ENCODE measurements at places on chromosomes 1 and 21.

DNA sequence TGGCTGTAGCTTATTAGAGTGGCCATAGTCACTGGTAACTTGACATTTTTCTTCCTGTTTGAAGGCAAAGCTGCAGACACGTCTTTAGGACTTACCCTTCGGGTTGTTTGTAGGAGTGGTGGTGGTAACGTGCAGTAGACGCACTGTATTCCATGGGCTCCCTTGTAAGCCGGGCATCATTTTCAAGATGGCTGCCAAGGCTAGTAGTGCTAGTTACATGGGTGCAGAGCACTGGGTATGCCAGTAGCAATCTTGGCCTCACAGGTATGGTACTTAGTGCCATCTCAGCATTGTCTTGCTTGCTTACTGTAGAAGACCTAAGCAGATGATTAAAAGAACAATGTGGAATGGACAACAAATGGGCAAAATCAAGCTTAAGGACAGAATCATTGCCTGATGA, 1.9 kb downstream of the YBX1 start:
- no peak for DNase-seq

DNA sequence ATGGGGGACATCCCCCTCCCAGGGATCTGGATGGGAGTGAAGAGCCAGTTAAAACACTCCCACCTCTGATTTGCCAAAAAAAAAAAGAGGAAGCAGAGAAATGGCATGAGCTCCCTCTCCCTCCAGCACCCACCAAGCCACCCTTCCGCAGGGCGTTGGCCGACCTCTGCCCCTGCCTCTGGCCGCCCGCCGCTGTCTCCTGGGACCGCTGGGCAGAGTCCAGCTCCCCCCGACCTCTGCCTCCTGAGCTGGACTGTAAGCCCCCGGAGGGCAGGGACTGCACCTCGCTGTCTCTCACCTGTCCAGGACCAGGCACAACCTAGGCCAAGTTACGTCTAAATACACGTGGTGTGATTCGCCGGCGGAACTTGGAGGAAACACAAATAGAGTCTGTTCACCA, 174.3 kb downstream of the PRDM16 start:
- no peak for DNase-seq

GRCh38 chr1:230114237-230114651, 47.2 kb downstream of the GALNT2 start:
- DNase-seq = no peak

- no peak for DNase-seq
These were observed 139.7 kb upstream of the BEND5 start for GRCh38 chr1:48916130-48917069.

GRCh38 chr1:53550201-53550741, 91.1 kb downstream of the DMRTB1 start:
- no peak for DNase-seq

Data from T-helper 1 cell (primary cell).